RPMI7951 (cell line): ENCODE measurements at places on chromosomes 6 and 20. TPM values are rescaled to one million over a fixed set of nuclear protein-coding genes. Genes with fewer than 3 reads are reported as not detected.

The ATP6V1G2 gene
- 2.3 and 2.6 TPM in 2 replicates for total RNA-seq

The SLC4A11 gene
- total RNA-seq: 0.60 and 0.68 TPM in 2 replicates

The C6orf118 gene
- total RNA-seq: not detected in 2 replicates

The SLPI gene
- total RNA-seq: not detected in 2 replicates

The PRRC2A gene
- 52.8 and 53.7 TPM in 2 replicates for total RNA-seq

The PLG gene
- total RNA-seq: not detected in 2 replicates

The TRAPPC3L gene
- total RNA-seq: not detected in 2 replicates

The RGS17 gene
- total RNA-seq: 3.2 and 4.4 TPM in 2 replicates

The KCNK16 gene
- not detected in 2 replicates for total RNA-seq

The RPS6KA2 gene
- total RNA-seq: 4.3 and 7.3 TPM in 2 replicates

The ATAT1 gene
- 7.7 and 11.3 TPM in 2 replicates for total RNA-seq

The EDN3 gene
- not detected in 2 replicates for total RNA-seq

The CD109 gene
- total RNA-seq: 67.4 and 75.9 TPM in 2 replicates

The GRM1 gene
- 0.12 TPM in 1 of 2 replicates, not detected in the other for total RNA-seq

- no peak for DNase-seq
These were observed 512.3 kb downstream of the HDGFL1 start for GRCh38 chr6:23081701-23082100.

DNA sequence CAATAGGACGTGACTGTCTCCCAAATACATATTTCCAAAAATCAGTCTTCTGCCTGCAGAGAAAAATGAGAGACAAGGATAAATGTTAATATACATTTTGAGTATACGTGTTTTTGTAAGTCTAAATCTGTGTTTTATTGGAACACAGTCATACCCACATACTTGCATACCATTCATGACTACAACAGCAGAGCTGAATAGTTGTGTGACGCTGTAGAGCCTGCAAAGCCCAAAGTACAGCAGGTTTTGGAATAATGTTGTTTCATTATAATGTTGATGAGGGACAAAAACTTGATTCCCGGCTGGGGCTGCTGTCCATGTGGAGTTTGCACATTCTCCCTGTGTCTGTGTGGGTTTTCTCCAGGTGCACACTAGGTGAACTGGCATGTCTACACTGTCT, 23.8 kb upstream of the FBXO9 start:
- DNase-seq: peak; percentile 19

GRCh38 chr20:46648903-46649649, 2.2 kb downstream of the SLC13A3 start:
- no peak for DNase-seq

DNA sequence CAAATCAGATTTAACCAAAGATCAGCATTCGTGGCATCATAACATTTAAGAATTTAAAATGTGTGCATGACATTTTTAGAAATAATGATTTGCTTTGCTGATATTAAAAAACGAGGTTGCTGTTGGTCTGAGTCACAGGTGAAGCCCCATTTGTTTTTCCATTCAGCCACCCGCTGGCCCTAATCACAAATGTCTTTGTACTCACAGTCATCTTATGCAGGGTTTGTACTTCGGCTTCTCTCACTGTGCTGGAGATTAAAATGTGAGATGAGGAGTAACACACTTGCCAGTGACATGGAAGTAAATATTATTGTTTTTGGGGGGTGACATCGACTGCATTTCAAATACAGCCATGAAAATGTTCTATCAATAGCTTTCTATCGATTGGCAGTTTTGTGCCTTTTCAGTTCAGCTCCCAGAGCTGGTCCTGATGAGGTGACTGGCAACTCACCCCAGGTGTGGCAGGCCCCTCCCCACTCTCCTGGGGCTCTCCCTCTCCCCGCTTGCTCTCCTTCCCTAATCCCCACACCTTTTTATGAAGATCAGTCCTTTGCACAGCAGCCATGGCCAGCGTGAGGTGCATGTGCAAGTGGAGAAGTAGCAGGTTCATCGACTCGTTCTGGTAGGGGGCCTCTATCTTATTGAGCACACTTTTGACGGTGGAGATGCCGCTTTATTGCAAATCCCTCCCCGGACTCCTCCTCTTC, 58.8 kb upstream of the FUCA2 start:
- no peak for DNase-seq

GRCh38 chr20:56773749-56774148, 144.6 kb downstream of the TFAP2C start:
- no peak for DNase-seq

DNA sequence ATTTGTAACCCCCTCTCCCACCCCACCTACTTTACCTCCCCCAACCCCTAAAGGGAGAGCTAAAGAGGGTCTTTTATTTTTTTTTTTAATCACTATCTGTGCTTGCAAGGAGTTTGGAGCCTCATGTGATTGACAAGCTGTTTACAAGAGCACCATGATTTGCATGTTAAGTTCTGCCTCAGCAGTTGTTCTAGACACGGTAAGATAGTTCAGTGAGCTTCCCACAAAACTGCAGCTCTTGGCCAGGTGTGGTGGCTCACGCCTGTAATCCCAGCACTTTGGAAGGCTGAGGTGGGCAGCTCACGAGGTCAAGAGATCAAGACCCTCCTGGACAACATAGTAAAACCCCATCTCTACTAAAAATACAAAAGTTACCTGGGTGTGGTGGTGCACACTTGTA, 5.0 kb upstream of the PXDC1 start:
- no peak for DNase-seq

GRCh38 chr6:106804346-106805335, 169.9 kb downstream of the CD24 start:
- DNase-seq: no peak

- no peak for DNase-seq
These were observed 4.0 kb upstream of the ZNF217 start for GRCh38 chr20:53597521-53598120.

- no peak for DNase-seq
These were observed 303.4 kb downstream of the CENPW start for GRCh38 chr6:126643352-126643751.

DNA sequence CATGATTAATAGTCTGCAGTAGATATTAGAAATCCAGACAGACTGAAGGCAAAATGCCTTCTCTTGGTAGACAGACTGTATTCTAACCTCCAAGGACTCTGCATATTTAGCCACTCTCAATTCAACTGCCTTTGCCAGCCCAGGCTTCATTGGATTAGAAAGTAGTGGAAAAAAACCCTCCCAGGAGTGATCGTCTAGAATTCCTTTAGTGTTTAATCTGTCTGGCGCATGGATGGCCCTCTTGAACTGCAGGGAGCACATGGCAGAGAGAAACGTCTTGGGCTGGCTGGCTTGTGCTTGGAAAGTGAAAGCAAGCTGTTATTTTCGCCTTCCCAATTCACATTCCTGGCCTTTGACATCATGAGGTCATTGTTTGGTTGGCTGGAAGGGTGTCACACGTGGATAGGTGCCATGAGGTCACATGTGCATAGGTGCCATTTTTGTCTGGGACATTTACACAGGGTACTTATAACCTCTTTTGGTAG, 30.9 kb upstream of the NEDD9 start:
- peak; percentile 88 for DNase-seq

- DNase-seq: peak; percentile 96
These were observed 23.6 kb upstream of the APCDD1L start for GRCh38 chr20:58538752-58539151.

DNA sequence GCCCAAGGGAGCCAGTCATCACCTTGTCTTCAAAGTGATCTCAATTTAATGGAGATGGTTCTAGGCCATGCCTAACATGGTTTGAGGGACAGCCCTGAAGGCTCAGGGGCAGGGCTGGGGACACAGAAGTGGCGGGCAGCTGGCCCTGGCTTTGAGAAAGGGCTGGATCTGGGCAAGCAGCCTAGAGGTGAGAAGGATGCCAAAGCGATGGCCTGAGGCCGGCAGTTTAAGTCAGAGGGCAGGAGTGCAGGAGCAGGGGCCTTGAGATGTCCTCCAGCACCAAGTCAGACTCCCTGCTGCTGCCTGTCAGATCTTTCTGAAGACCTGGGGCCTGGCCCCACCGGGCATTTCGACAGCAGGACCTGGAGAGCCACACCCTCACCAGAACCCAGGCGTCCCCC, 28.4 kb upstream of the APMAP start:
- DNase-seq: no peak

GRCh38 chr6:27830212-27830599, 82.0 kb downstream of the OR2B2 start:
- no peak for DNase-seq

GRCh38 chr6:85676086-85676729, 33.5 kb upstream of the SYNCRIP start:
- DNase-seq: no peak

DNA sequence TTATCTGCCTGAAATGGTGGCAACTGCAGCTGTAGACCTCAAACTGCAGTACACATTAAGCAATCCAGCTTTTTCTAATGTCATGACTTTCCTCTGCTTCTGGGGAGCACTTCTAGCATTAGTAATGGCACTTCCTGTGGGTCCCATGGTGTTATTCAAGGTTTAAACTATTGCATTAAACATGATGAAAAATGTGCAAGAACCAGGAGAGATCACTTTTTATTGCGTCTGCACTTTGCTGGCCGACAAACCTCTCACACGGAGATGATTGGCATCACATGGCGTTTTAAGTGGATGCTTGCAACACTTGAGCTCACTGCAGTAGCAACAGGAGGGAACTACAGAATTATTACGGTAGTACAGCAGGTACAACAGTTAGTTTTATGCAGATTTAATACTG, 148.4 kb downstream of the HIVEP2 start:
- DNase-seq: no peak

DNA sequence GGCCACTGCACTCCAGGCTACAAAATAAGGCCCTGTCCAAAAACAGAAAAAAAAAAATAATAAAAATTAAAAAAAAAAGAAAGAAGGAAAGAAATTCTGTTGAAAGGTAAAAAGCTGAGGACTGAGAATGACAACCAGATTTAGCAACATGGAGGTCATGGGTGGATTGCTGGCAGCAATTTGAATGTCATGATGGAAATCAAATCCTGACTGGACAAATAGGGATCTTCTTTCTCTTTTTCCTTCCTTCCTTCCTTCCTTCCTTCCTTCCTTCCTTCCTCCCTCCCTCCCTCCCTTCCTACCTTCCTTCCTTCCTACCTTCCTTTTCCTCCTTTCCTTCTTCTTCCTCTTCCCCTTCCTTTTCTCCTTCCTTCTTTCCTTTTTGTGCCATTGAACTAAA, 553.3 kb upstream of the FLRT3 start:
- DNase-seq: no peak

DNA sequence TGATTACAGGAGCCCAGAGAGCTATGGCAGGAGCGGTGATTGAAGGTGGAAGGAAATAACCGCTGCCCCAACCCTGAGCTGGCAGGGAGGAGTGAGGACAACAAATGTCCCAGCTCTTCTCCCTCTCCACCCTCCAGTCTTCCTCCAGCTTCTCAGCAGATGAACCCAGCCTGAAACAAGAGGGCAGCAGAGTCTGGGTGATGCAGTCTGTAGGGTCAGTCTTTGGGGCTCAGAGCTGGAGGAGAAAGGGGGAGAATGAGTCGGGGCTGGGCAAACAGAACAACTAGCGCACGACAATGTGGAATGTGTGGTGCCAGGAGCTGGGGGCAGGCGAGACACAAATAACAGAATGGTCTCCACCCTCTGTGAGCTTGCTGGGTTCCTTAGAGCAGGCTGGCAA, 4.5 kb upstream of the GUCA1A start:
- no peak for DNase-seq

DNA sequence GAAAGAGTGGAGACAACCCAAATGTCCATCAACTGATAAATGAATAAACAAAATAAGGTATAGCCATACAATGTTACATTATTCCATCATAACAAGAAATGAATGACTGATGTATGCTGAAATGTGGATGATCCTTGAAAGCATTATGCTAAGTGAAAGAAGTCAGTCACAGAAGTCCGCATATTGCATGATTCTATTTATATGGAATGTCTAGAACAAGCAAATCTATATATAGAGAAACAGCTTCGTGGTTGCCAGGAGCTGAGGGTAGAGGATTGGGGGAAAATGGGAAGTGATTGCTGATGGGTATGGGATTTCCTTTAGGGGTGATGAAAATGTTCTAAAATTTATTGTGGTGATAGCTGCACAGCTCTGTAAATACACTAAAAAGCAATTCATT, 196.8 kb downstream of the ATXN1 start:
- DNase-seq: peak; percentile 19

- DNase-seq: no peak
These were observed 6.5 kb upstream of the DST start for GRCh38 chr6:56649053-56649769.

GRCh38 chr6:34522761-34523160, 33.4 kb downstream of the SPDEF start:
- no peak for DNase-seq

- DNase-seq: no peak
These were observed 609.0 kb downstream of the QKI start for GRCh38 chr6:164023535-164023934.

- no peak for DNase-seq
These were observed 249.6 kb upstream of the RIN2 start for GRCh38 chr20:19508449-19508848.

GRCh38 chr6:7087066-7087465, 20.7 kb upstream of the RREB1 start:
- DNase-seq: peak; percentile 56

DNA sequence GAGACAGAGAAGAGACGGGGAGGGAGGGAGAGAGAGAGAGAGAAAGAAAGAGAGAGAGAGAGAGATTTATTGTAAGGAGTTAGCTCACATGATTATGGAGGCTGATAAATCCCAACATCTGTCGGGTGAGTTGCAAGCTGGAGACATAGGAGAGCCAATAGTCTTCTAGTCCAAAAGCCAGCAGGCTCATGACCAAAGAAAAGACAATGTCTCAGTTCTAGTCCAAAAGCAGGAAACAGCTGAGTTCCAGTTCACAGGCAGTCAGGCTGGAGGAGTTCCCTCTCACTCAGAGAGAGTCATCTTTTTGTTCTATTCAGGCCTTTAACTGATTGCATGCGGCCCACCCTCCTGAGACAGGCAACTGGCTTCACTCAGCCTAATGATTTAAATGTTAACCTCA, 416.6 kb downstream of the PREX1 start:
- no peak for DNase-seq
